A549 treated with dexamethasone at 1 μM for 4 hours (cell line): ENCODE measurements at places on chromosomes 1 and 21. TPM values are rescaled to one million over a fixed set of nuclear protein-coding genes. Genes with fewer than 3 reads are reported as not detected.

The ARHGAP29 gene
- total RNA-seq, result 13.2 to 15.9 TPM (median 13.6 TPM) in 5 replicates

The KIRREL1 gene
- total RNA-seq, result 17.4 to 26.2 TPM (median 25.0 TPM) in 5 replicates

The PBX1 gene
- 9.5 to 18.0 TPM (median 15.8 TPM) in 5 replicates for total RNA-seq

The ASTN1 gene
- 0.01 to 0.02 TPM in 2 of 5 replicates, not detected in the others for total RNA-seq

The CLCA4 gene
- total RNA-seq, result not detected in 5 replicates
